Activated naive CD4-positive, alpha-beta T cell treated with anti-CD3 and anti-CD28 coated beads, Interleukin-2, amount 10 ng/mL, durations not matched to agents 7 days and 5 days (primary cell): ENCODE measurements at places on chromosomes 4 and X.

DNA sequence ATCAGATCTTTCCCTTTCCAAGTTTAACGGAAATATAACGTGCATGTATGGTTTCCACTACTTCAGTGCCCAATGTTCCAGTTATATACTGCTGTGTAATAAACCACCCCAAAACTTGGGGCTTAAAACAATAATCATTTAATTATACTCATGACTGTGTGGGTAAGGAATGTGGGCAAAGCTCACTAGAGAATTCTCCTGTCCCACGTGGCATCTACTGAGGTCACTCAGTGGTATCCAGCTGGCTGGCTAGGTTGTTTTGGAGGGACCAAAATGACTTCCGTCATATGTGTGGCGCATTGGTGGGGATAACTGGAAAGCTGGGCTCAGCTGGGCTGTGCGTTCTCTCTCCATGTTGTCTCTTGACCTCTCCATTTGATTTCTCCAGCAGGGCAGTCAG, 18.5 kb downstream of the ZCCHC18 start:
- peaks cover 10% of the 10 kb centered on the region for H3K4me1 ChIP-seq
- DNase-seq, result no peak
- no peak overlapping the region for H3K27ac ChIP-seq
- no peaks in the 10 kb centered on the region for H3K27me3 ChIP-seq
- no peak overlapping the region for H3K4me3 ChIP-seq
- H3K36me3 ChIP-seq, result peaks cover 4% of the 10 kb centered on the region

GRCh38 chr4:123972031-123972430, 575.4 kb downstream of the SPRY1 start:
- no peaks in the 10 kb centered on the region for H3K4me1 ChIP-seq
- no peak overlapping the region for H3K27ac ChIP-seq
- no peaks in the 10 kb centered on the region for H3K27me3 ChIP-seq

GRCh38 chr4:70530997-70531396, 12.6 kb downstream of the AMTN start:
- DNase-seq, result no peak
- H3K4me3 ChIP-seq, result no peak overlapping the region
- H3K27me3 ChIP-seq, result peaks cover 4% of the 10 kb centered on the region
- H3K27ac ChIP-seq, result no peak overlapping the region

DNA sequence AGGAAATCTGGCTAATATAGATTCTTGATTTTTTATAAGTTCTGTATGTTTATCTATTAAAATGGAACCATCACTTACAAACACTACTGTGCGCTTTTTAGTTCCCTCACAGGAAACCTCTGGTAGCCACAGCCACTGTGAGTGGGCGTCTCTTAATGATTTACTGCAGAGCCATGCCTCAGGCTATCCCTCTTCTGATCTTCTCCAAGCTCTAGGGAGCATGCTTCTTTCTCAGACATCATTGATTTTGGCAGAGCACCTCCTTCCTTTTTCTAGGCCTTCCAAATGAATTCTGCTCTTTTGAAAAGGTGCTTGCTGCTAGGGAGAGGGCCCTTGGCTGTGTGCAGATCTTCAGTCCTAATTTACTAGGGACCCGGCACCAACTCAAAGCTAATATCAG, 61.1 kb upstream of the STS start:
- peaks cover 8% of the 10 kb centered on the region for H3K36me3 ChIP-seq
- peaks cover 69% of the 10 kb centered on the region for H3K4me1 ChIP-seq
- DNase-seq, result no peak
- H3K27me3 ChIP-seq, result no peaks in the 10 kb centered on the region

DNA sequence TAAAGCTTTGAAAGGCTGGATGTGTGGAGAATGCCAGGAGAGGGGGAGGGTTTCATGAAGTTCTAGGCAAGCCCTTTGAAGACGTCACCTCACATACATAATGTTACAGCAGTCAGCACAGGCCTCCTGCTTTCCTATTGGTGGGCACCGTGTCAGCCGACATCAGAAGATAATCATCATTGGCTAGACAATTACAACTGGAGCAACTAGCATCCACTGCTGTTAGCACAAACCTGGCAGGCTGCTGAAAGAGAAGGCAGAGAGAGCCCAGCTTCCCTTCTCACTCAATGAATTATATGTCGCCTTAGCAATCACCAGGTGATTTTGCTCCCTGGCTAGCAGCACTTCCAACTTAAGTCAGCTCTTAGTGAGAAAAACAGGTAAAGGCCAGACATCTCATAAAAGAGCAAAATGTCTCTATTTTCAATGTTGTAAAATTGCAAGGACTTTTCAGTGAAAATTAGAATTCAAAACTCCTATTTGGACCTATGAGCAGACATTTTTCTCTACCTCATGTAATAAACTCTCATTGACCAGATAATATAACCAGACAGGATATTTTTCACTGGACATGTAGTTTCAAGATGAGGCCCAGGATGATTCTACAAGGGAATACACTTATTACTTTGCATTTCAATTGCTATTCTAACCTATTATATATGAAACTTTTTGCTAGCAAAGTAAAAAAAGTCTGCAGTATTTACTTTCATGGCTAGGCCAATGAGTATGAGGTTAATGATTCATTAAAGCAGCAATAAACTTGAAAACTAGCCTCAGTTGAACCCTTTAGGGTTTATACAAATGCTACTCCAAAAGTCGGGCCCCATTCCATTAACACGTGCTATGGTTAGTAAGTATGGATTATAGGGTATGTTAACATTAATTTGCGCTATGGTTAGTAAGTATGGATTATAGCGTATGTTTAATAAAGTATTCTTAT, 4.3 kb downstream of the ELOVL6 start:
- peak overlapping the region; percentile 88 for H3K27ac ChIP-seq
- peak; percentile 88 for DNase-seq
- peaks cover 9% of the 10 kb centered on the region for H3K27me3 ChIP-seq
- H3K4me3 ChIP-seq, result peak overlapping the region; percentile 40
- peaks cover 46% of the 10 kb centered on the region for H3K4me1 ChIP-seq

- peak overlapping the region; percentile 94 for H3K27ac ChIP-seq
- peak overlapping the region; percentile 16 for H3K4me3 ChIP-seq
- peaks cover 71% of the 10 kb centered on the region for H3K4me1 ChIP-seq
- peaks cover 24% of the 10 kb centered on the region for H3K36me3 ChIP-seq
- no peaks in the 10 kb centered on the region for H3K27me3 ChIP-seq
Observed at GRCh38 chr4:142696334-142697122, 149.6 kb downstream of the INPP4B start.

GRCh38 chr4:36249610-36250009, 5.3 kb upstream of the ARAP2 start:
- DNase-seq, result no peak
- no peaks in the 10 kb centered on the region for H3K36me3 ChIP-seq
- peaks cover 24% of the 10 kb centered on the region for H3K4me1 ChIP-seq
- no peak overlapping the region for H3K27ac ChIP-seq
- H3K27me3 ChIP-seq, result peaks cover 30% of the 10 kb centered on the region

DNA sequence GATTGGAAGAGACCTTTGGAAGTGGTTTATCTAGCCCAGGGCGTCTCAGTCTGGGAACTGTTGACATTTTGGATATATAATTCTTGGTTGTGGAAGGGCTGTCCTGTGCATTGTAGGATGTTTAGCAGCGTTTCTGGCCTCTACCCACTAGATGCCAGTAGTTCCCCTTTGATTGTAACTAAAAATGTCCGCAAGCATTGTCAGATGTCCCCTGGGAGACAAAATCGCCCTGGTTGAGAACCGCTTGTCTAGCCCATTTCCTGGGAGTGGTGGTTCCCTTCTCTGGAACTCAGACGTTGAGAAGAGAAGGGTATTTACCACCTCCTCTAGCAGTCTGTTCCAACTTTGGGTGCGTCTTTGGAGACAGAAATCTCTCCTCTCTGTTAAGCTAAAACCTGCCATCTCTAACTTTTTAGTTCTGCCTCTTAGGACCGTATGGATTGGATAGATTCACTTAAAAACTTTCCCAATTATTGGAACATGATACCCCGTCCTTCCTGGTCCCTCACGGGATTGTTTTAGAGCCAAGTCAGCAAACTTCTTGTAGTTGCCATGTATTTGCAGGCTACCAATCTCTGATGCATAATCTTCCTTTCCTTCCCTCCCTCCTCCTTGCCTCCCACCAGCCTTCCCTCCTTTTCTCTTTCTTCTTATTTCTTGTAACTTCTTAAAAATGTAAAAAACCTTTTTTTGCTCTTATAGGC, 13.9 kb downstream of the TMEM165 start:
- H3K4me3 ChIP-seq, result no peak overlapping the region
- peaks cover 26% of the 10 kb centered on the region for H3K36me3 ChIP-seq
- H3K4me1 ChIP-seq, result peaks cover 25% of the 10 kb centered on the region
- H3K27me3 ChIP-seq, result no peaks in the 10 kb centered on the region

DNA sequence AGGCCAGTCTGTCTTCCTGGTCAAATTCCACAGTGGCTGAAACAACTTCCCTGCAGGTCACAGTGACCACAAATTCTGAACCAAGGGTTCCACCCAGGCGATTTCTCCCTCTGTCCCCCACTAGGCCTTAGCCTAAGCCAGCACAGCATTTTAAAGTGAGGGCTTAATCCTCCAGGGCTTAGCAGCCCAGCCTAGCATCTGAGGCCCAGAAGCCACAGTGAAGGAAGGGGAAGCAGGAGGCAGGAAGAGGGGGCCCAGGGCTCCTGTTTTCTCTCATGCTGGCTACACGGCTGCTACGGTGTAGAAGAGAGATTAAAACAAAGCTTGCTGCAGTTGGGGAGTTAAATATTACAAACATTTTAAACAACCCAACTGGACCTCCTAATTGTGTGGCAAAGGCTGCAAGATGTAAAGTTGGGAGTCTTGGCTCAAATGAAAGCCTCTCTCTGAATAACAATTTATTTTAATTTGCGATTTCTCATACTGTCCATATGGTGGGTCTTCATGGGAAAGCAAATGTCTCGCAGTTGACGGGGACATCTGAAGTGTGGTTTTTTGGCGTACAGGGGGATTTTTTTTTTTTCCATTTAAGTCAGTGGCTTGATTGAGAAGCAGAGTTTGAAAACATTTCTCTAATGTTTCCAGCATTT, 170.8 kb upstream of the RAI2 start:
- no peaks in the 10 kb centered on the region for H3K27me3 ChIP-seq
- no peaks in the 10 kb centered on the region for H3K36me3 ChIP-seq
- no peak overlapping the region for H3K4me3 ChIP-seq
- no peak overlapping the region for H3K27ac ChIP-seq
- no peaks in the 10 kb centered on the region for H3K4me1 ChIP-seq

GRCh38 chr4:6270636-6271121, 1.0 kb downstream of the WFS1 start:
- DNase-seq, result no peak
- peaks cover 16% of the 10 kb centered on the region for H3K4me1 ChIP-seq
- H3K36me3 ChIP-seq, result no peaks in the 10 kb centered on the region
- peak overlapping the region; percentile 77 for H3K4me3 ChIP-seq
- H3K27ac ChIP-seq, result peak overlapping the region; percentile 73

- no peak overlapping the region for H3K27ac ChIP-seq
- no peaks in the 10 kb centered on the region for H3K36me3 ChIP-seq
- no peak for DNase-seq
- H3K27me3 ChIP-seq, result no peaks in the 10 kb centered on the region
- H3K4me1 ChIP-seq, result no peaks in the 10 kb centered on the region
Observed at GRCh38 chr4:75058486-75058885, 125.6 kb downstream of the PARM1 start.

GRCh38 chr4:139656614-139657486, 8.8 kb upstream of the MGST2 start:
- H3K4me1 ChIP-seq, result peaks cover 30% of the 10 kb centered on the region
- peak; percentile 62 for DNase-seq
- peak overlapping the region; percentile 87 for H3K27ac ChIP-seq
- H3K27me3 ChIP-seq, result peaks cover 10% of the 10 kb centered on the region
- H3K4me3 ChIP-seq, result peak overlapping the region; percentile 58
